ENCODE measurements at places on chromosomes 5 and 9.

DNA sequence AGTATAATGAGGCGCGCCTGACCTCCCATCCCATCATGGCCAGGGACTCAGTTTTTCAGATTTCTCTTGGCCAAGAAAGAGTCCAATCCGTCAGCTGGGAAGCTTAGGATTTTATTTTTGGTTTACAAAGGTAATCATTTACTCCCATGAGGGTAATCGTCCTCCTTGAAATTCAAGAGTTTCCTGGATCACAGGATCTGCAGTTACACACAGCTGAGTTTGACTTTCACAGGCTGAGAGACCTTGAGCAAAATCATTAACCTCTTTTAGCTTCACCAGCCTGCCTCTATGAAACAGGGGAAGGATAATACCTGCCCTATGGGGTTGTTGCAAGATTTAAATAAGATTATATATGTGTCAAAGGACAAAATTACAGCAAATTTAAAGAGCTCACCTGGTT is 15.4 kb upstream of the AK3 start:
- DNase-seq = no peak

GRCh38 chr5:73321757-73322436 is 126.7 kb downstream of the FOXD1 start:
- no peak for DNase-seq

GRCh38 chr9:95497772-95498171 is 19.0 kb downstream of the PTCH1 start:
- DNase-seq = no peak

DNA sequence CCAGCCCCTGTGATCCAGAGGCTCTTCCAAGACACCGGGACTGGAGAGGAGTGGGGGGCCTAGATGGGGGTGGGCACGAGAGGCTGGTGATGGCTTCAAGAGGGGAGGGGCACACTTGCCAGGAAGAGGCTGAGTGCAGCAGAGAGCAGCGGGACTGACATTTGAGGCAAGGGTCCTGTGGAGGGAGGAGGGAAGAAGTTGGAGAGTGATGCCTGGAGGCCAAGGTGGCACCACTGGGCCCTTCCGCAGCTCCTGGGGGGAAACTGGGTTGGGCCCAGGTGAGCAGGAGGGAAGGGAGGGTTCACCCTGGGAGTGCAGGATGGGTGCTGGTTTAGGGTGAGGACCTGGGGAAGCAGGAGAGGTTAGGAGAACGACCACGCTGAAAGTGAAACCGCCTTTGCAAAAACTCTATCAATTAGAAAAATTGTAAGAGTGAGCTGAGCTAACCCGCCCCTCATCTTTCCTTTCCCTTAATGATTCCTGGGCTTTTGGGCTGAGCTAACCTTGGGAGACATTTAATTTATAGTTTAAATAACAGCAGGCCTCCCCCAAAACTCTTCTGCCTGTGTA is 26.2 kb downstream of the ABO start:
- DNase-seq = no peak

DNA sequence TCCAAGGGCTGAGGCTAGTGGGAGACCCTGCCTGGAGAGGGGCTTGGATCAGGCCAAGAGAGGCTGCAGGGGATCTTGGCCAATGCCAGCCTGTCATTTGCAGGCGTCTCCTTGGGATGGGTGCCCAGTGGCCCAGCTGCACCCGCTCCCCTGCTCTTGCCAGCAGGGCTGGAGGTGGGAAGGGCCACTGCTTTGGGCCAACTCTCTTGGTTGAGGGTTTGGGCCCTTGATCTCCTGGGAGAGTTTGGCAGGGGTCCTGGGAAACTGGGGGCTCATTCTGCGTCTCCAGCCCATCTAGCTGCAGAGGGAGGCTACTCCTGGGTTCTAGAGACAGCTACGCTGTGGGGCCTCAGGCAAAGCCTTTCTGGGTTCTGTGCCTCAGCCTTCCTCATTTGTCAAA is 10.5 kb downstream of the PSD2 start:
- DNase-seq = no peak

DNA sequence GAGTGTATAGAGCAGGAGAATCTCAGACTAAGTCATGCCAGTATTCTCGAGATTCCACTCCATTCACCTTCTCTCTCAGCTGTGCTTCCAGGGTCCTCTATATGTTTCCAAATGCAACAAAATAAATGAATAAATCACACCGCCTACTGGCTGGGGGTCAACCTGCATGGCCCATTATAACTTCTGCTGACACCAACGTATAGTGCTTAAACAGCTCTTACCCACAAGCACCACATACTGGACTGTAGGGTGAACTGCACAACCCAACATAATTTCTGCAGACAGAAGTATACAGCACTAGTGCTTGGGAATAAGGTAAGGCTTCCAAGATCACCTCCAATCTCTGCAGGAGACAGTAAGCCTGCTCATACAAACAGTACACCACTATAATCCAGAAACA is 33.1 kb upstream of the HTR4 start:
- no peak for DNase-seq

- DNase-seq = no peak
Observed at GRCh38 chr9:71676460-71676859, 91.9 kb downstream of the CEMIP2 start.

- no peak for DNase-seq
Observed at GRCh38 chr9:85151741-85152140, 482.2 kb downstream of the NTRK2 start.

DNA sequence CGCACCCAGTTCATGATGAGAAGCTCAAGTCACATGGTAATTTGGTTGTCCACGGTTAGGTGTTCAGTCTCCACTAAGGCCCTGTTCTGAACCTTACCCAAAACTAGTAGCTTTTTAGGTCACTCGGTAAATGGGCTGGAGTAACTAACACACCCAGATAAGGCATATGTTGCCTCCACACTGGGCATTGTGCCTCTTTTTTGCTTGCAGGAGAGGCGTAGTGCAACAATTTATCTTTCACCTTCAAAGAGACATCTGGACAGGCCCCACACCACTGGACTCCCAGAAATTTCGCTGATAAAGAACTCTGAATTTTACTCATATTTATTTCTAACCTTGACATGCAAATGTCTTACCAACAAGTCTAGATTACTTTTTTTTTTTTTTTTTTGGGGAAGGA is 16.8 kb upstream of the PTGES start:
- no peak for DNase-seq

GRCh38 chr5:90054612-90055011 is 354.9 kb downstream of the CETN3 start:
- no peak for DNase-seq

DNA sequence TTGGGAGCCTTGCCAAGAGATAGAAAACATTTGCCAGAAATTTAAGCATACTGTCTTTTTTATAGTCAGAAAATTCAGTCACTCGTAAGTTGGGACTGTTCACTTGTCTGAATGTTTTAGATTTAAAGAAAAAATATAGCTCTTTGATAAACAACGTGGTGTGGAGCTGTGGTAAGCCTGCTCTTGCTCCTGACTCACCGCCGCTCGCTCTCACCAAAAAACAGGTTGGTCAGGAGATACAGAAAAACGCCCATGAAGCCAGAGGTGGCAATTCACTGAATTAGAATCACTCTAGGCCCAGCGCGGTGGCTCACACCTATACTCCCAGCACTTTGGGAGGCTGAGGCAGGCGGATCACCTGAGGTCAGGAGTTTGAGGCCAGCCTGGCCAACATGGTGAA is 6.2 kb downstream of the LNPEP start:
- DNase-seq = no peak

Data from GM12891 (cell line).